SK-N-SH (cell line): ENCODE measurements at places on chromosomes 11 and 22. TPM values are rescaled to one million over a fixed set of nuclear protein-coding genes. Genes with fewer than 3 reads are reported as not detected.

Gene MAJIN
- polyA plus RNA-seq: not detected in 2 replicates

Gene WBP2NL
- 0.07 and 0.19 TPM in 2 replicates for polyA plus RNA-seq

Gene NXPE4
- not detected in 2 replicates for polyA plus RNA-seq

Gene PRODH
- 0.03 and 0.23 TPM in 2 replicates for polyA plus RNA-seq

Gene PDE2A
- 0.32 and 0.43 TPM in 2 replicates for polyA plus RNA-seq

Gene C11orf87
- 0.36 and 0.49 TPM in 2 replicates for polyA plus RNA-seq

Gene RIN1
- 13.0 and 16.9 TPM in 2 replicates for polyA plus RNA-seq

Gene INS
- polyA plus RNA-seq: not detected in 2 replicates

Gene MUC6
- polyA plus RNA-seq: not detected in 2 replicates

Gene GAS2
- polyA plus RNA-seq: 0.68 and 0.72 TPM in 2 replicates

Gene ZP1
- polyA plus RNA-seq: not detected in 2 replicates

Gene PYGM
- polyA plus RNA-seq: 0.08 TPM in 2 replicates

Gene TRIM6
- 0.46 and 0.94 TPM in 2 replicates for polyA plus RNA-seq

Gene DEPDC7
- 9.7 and 14.2 TPM in 2 replicates for polyA plus RNA-seq
